ENCODE measurements at places on chromosomes 5 and 9.

DNA sequence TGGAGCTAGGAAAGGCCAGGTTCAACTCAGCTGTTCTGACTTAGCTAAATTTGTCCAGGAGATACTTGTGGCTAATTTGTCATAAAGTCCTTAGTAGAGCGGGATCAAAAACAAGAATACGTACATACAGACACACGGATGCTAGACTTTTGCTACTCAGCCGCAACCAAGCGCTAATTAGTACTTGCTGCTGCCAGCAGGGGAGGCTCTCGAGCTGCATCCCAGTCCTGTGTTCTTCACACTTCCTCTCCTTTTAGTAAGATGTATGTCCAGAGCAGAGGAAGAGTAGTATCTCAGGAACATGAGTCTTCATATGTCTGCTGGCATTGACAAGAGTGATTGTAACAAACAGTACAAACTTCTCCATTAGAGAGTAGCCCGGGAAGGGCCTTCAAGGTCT lies 58.3 kb downstream of the CYFIP2 start:
- DNase-seq: no peak

- DNase-seq: no peak
Measured at GRCh38 chr5:88646866-88647265, 236.1 kb downstream of the MEF2C start.

GRCh38 chr5:95083606-95084005 lies 201.3 kb downstream of the MCTP1 start:
- no peak for DNase-seq

DNA sequence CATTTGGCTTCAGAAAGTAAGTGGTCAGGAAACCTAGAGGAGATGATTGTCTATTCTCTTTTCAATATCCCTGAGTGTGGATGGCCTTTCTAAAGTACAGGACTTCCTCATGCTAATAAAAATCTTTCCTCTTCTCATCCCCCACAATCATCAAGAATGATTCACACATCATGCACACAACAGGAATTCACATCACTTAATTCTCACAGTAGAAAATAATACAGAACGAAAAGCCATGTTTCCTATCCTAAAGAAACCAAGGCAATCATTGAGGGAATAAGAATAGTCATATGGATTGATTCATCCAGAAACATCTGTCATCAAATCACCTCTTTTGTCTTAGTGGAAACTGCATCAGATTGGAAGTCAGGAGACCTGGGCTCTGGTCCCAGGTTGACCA lies 203.1 kb upstream of the PIK3R1 start:
- DNase-seq: no peak

- DNase-seq: no peak
Measured at GRCh38 chr9:93132946-93133680, 938 bp downstream of the NINJ1 start.

Data from stimulated activated CD8-positive, alpha-beta memory T cell treated with anti-CD3 and anti-CD28 coated beads, Interleukin-4, amount 100 ng/mL, for 1 hour (primary cell).